Stimulated activated CD4-positive, alpha-beta T cell treated with anti-CD3 and anti-CD28 coated beads, Interleukin-1b, Interleukin-23, amount 100 ng/mL, for 1 hour (primary cell): ENCODE measurements at places on chromosomes 5 and 9.

- no peak for DNase-seq
Measured at GRCh38 chr5:127801751-127802476, 98.7 kb downstream of the CCDC192 start.

DNA sequence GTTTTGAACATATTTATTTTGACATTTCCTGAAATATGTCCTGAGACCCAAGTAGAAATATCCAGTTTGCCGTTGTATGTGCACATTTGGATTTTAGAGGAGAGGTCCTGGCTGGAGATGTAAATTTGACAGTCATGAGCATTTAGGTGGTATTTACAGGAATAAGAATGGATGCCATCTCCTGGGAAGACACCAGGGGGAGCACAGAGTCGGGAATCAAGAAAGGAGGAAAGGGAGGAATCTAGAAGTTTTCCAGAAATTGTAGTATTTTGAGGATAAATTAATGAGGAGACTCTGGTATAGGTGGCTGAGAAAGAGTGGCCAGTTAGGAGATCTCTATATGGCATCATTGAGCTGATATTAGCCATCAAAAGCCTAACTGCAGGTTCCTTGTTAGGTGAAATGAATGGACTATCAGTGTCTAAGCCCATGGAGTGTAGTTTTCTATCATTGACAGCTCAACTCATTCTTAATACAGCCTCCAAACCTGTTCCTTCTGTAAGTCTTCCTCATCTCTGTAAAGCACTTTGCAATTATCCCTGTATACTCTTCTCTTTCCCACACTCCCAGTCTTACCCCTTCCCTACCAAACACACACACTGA, 7.2 kb downstream of the GAPT start:
- DNase-seq: no peak

DNA sequence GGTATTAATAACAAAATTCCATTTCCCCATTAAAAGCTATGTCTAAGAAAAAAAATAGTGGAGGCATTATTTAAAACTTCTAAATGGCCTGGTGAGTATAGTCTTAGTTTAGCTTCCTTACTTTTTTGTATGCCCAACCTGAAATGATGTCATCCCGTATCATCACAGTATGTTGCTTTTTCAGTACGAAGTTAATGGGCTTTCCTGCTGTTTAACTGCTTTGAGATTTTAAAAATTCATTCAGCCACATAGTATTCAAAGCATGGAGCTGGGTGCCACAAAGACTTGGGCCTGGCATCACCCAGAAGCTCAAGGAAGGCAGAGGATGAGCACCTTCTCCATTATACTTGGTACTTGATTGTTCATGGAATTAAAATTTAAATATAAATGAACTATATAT, 7.4 kb downstream of the F2RL2 start:
- no peak for DNase-seq

DNA sequence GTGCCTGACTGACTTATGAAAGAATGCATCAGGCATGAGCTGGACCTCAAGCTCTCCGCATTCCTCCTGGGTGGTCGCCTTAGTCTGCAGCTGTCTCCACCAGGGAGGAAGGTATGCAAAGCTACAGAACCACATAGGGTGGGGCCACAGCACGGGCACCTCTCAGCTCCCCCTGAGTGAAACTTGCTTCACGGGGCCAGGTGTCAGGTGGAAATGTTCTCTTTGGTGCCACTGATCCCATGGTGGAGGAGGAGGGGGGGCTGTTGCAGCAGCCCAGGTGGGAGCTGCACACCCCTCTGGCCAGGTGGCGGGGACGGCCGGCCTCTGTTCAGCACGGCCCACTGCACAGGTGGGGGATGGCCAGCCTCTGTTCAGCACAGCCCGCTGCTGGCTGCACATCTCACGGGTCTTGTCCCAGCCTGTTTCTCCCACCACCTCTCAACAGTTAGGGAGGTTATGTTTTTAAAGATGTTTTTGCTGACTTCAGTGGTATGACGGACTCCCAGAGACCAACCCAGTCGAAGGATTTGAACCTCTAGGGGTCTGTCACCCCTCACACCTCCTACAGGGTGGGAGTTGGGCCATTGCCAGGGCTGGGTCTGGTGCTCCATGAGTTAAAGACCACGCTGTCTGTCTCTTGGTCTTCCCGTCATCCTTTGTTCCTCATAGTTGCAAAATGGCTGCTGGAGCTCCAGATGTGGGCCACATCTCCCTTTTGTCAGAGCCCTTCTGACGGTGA, 34.3 kb downstream of the MRPL36 start:
- no peak for DNase-seq

GRCh38 chr5:111585291-111585690, 73.0 kb upstream of the STARD4 start:
- no peak for DNase-seq

DNA sequence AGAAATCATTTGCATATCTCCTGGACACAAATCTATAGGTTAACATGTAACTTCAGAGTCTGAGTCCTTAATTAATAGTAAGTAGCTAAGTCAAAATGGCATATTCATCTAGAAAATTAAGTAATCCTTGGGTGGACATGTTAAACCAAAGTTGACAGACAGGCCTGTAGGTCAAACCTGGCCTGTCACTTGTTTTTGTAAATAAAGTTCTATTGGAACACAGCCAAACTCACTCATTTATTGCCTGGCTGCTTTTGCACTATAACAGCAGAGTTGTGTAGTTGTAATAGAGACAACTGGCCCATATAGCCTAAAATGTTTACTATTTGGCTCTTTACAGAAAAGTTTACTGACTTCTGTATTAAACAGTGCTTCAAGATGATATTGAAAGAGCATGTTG, 24.6 kb upstream of the GPR21 start:
- DNase-seq: no peak

DNA sequence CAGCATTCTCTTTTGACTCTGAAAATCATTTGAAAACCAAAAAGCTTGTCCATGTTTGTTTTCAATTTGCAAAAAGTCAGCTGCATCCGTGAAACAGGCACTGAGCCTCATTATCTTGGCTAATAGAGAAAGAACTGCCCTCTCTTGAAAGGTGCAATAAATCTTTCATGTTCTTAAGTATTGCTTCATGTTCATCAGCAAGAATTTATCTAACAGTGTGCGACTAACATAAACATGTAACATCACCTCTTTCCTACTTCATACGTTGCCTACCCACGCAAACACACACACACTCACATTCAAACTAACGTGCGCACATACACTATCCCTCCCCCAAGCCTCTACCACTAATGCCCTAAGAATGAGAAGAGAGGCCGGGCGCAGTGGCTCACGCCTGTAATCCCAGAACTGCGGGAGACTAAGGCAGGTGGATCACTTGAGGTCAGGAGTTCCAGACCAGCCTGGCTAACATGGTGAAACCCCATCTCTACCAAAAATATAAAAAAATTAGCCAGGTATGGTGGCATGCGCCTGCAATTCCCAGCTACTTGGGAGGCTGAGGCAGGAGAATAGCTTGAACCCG, 629.7 kb upstream of the ZNF608 start:
- no peak for DNase-seq

DNA sequence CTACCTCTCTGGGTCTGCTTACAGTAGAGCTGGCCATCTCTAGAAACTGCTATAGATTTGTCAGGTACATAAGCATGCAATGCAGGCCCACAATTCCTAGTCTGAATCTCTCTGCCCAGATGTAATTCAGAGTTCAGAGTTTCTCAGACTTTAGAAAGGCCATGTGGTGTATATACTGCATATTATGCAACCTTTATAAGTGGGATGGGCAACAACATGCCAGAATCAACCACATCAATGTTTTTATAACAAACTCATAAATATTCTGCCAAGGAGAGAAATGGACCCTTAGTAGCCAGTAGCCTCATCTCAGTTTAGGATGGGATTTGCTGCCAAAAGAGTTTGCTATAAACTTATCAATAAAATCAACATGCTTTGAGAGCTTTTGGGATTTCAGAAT, 78.8 kb downstream of the SLC1A1 start:
- DNase-seq: no peak

DNA sequence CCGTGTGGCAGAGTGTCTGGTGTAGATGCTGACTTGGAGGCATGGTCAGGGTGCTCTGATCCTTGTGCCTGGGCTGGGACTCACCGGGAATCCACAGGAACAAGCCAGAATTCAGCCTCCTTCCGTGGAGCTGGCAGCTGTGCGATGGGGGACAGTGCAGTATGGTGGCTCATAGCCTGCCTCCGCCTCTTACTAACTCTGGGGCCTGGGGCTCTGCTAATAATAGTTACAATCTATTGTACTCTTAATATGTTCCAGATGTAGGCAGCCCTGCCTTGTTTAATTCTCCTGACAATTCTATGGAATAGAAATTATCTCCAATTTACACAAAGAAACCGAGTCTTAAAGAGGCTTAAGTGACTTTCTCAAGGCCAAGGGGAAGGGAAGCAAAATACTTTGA, 77.6 kb downstream of the PCDH1 start:
- no peak for DNase-seq

DNA sequence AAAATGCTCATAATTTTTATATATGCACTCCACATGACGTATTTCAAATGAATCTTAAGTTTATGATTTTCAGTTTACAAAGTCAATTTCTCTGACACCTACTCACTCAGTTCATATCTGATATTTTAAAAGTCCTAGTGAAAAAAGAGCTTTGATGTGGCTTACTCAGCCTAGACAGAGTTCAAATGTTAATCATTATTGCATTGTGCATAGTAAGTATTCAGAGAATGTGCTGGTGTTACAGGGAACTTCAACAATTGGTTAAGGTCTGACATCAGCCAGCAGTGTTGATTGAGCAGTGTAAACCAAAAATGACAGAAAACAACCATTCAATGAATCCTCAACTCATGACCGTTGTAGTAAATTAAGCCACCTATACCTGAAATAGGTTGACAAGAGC, 147.2 kb upstream of the LHFPL2 start:
- DNase-seq: no peak

- no peak for DNase-seq
Measured at GRCh38 chr5:74541381-74541781, 99.1 kb downstream of the ENC1 start.
